IMR-90 (cell line): ENCODE measurements at places on chromosomes 7 and 10. TPM values are rescaled to one million over a fixed set of nuclear protein-coding genes. Genes with fewer than 3 reads are reported as not detected.

Gene VENTX
- not detected in 2 replicates for total RNA-seq

- peak; percentile 36 for DNase-seq
These were observed 58.8 kb downstream of the ZNF518A start for GRCh38 chr10:96188916-96189315.

- DNase-seq: no peak
These were observed 2.5 kb downstream of the SLC25A13 start for GRCh38 chr7:96319439-96319838.

DNA sequence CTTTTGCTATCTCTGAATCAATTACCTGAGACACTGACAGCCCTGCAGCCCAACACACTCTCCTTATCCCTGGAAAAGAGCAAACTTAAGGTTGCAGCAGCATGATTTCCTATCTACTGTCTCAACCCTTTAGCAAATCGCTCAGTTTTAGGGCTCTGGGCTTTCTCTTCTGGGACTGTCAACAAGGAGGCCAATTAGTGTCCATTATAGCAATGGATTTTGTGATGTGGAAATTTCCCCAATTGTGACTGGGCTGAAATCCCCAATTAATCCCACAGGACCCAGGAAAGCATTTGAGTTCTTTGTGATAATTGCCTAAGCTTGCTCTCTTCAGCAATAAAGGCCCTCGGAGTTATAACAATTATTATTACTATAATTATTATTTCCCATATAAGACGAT lies 197.0 kb downstream of the ZNF438 start:
- DNase-seq: no peak

GRCh38 chr7:29123626-29124190 lies 22.6 kb downstream of the CPVL start:
- no peak for DNase-seq

DNA sequence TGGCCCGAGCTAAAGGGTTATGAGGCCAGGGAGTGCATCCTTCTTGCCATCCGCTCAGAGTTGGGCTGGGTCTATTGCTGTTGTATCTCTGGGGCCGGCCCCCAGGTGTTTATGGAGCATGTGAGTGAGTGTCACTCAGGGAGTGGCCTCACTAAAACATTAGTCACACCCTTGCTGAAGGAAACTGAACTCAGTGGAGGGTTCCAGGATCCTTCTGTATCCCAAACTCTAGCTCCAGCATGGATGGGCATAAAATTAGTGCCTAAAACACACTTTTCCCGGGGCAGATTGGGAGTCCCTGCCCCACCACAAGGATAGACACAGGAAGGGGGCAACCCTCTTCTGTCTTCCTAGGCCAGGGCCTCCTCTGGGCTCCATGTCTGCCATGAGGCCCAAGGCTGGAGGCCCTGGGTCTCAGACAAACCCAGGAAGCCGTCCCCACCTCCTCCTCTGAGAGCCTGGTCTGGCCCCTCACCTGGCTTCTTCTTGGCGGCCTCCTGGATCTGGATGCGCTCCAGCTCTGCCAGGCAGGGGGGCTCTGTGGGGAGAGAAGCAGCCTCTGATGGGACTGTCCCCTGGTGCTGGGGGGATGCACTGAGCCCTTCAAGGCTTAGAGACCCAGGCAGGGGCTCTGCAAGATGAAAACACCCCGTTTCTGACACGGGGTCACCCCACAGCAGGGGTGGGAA lies 24.5 kb downstream of the SPOCK2 start:
- DNase-seq: no peak

DNA sequence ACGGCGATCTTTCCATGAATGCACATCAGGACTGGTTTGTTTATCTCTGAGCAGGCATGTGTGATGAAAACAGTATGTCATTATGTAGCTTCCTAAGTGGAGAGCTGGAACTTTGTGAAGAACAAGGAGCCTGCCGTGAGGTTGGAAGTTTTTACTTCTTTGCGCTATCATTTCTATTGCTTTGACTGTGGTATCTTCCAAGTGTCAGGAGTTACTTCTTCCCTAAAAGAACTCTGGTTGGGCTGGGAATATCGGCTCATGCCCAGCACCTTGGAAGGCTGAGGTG lies 167.4 kb upstream of the AHR start:
- DNase-seq: peak; percentile 31

DNA sequence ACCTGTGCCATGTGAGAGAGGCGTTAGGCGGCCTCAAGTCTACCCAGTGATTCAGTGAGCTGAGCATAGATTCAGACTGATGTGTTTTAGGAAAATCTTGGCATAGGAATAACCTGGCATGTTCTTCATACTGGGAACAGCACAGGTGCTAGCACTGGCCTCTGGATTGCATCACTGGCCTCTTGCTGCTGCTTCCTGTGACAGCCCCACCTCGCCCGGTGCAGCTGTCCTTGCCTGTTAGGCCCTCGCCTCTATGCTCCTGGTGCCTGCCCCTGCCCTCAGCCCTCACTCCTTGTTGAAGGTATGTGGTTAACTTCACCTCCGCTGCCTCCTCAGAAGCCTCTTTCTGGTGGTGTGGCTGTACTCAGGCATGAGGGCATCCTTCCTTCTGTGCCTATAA lies 46.2 kb downstream of the BLNK start:
- no peak for DNase-seq

Gene GCK
- 0.18 and 0.28 TPM in 2 replicates for total RNA-seq

Gene NEBL
- under 0.01 TPM in 1 of 2 replicates, not detected in the other for total RNA-seq

DNA sequence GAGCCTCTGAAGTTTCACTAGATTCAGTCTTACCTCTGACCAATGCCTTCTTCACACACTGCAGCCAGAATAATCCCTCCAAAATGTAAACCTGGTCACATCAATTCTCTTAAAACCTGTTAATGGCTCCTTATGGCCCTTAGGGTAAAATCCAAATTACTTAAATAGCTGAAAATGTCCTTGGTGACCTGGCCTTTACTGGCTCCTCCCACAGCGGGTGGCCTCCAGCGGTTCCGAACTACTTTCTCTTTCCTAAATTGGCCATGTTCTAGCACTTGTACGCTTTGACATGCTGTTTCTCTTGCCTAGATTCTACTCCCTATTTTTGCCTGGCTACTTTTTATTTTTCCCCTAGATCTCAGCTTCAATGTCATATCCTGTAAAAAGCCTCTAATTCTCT lies 36.1 kb downstream of the AGK start:
- no peak for DNase-seq

Gene MBL2
- total RNA-seq: not detected in 2 replicates

- DNase-seq: no peak
These were observed 86.6 kb downstream of the ADARB2 start for GRCh38 chr10:1650542-1651269.

Gene HPSE2
- total RNA-seq: not detected in 2 replicates

Gene TAS2R41
- not detected in 2 replicates for total RNA-seq

GRCh38 chr10:56091872-56092271 lies 269.2 kb downstream of the ZWINT start:
- no peak for DNase-seq

- peak; percentile 59 for DNase-seq
These were observed 142.6 kb upstream of the ASAH2 start for GRCh38 chr10:50393784-50394467.

Gene IKZF1
- total RNA-seq: not detected in 2 replicates

GRCh38 chr10:124447751-124448466 lies 1.9 kb downstream of the NKX1-2 start:
- no peak for DNase-seq

- DNase-seq: peak; percentile 56
These were observed 14.7 kb downstream of the LZTS2 start for GRCh38 chr10:101014230-101014884.

Gene WNT8B
- not detected in 2 replicates for total RNA-seq

Gene HGF
- 38.3 and 50.9 TPM in 2 replicates for total RNA-seq

Gene CYP2C19
- total RNA-seq: not detected in 2 replicates

DNA sequence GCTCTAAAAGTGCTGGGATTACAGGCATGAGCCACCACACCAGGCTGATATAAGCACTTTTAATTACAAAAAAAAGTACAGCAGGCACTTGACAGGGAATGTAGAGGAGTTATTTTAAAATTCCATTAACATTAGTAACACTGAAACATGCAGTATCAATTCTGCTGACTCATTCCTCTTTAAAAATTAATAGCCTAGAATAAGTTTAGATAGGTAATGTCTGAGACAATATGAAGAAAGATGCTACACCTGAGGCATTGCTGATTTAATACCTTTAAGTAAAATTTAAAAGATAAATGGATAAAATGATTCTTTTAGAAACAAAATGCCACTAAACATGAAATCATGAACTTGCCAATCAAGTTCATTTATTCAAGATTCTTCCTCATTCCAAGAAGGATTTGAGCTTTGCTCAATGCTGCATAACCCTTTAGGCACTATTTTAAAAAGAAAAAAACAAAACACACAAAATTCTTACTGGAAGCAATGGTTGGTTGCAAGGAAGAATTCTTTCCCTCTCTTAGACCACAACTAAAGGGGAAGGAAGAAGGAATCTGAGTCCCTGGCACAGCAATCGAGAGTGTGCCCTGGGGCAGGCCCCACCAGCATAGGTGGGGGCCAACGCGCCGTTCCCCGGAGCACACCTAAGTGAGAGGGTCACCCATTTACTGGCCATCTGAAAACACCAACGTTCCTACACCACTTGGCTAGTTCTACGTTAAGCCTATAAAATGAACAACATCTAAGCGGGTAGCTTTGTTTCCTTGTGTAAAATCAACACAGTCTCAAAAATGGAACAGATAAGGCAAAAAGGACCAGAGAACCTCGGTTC lies 26.6 kb downstream of the ESYT2 start:
- peak; percentile 56 for DNase-seq

- DNase-seq: no peak
These were observed 242.4 kb downstream of the KIAA1217 start for GRCh38 chr10:24451325-24451820.

Gene SNX10
- not detected in 2 replicates for total RNA-seq

- DNase-seq: peak; percentile 44
These were observed 38.6 kb downstream of the BPGM start for GRCh38 chr7:134685250-134685649.

Gene PAPSS2
- total RNA-seq: 55.0 and 58.6 TPM in 2 replicates

GRCh38 chr10:70085975-70086613 lies 33.4 kb downstream of the MACROH2A2 start:
- no peak for DNase-seq

- DNase-seq: no peak
These were observed 171.8 kb downstream of the SLIT1 start for GRCh38 chr10:97013983-97014382.
